ENCODE measurements at places on chromosomes 4 and X.

- no peak for DNase-seq
Observed at GRCh38 chr4:86220121-86220520, 139.7 kb downstream of the MAPK10 start.

DNA sequence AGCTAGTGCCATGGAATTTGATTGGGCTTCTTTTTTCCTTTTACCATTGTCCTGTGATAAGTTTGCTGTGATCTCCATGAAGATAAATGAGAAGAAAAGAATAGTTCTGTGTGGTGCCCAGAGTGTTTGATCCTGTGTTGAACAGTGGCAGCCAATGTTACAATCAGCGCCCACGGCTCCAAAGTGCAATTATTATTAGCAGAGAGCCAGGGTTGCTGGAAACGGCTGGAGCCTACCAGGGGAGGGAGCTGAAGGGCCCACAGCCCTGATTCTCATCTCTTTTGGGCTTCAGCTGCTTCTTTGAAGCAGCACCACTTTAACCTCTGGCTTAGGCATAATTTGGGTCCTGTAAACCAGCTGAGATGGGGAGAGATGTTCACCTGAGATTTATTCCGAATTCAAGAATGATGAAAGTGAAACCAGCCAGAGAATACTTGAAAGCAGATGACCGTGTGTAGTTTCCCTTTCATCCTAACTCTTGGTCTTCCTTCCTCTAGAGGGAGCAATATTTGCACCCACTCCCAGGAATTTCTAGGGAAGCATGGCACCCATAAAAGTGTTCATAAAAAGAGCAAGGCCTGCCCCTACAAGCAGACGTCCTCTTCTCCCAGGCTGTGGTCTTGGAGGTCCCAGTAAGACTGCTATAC lies 298.3 kb downstream of the EVC2 start:
- DNase-seq, result no peak

- no peak for DNase-seq
Observed at GRCh38 chr4:168386002-168386401, 67.5 kb upstream of the DDX60 start.

DNA sequence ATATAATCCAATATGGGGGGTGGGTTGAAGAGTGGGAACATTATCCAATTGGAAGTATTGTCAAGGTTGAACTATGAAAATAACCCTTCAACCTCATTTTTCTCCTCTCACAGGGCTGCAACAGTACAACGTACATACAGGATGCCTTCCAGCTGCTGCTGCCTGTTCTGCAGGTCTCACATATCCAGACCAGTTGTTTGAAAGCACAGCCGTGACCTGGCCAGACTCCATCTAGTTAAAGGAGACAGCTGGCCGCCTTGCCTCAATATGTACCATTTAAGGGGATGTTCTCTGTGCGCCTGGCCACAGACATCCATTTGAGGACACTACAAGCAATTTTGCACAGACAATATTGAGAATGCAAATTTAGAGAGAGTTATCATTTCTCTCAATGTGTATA lies 75.7 kb downstream of the FAM114A1 start:
- no peak for DNase-seq

DNA sequence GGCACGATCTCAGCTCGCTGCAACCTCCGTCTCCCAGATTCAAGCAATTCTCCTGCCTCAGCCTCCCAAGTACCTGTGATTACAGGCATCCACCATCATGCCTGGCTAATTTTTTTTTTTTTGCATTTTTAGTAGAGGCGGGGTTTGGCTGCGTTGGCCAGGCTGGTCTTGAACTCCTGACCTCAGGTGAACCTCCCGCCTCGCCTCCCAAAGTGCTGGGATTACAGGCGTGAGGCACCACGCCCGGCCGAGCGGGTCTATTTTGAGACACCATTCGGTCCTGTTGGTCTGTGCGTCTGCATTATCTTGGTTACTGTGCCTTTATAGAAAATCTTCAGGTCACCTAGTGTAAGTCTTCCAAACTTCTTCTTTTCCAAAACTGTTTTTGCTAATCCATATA lies 21.7 kb upstream of the RGS12 start:
- no peak for DNase-seq

GRCh38 chr4:123674762-123675465 lies 278.3 kb downstream of the SPRY1 start:
- no peak for DNase-seq

DNA sequence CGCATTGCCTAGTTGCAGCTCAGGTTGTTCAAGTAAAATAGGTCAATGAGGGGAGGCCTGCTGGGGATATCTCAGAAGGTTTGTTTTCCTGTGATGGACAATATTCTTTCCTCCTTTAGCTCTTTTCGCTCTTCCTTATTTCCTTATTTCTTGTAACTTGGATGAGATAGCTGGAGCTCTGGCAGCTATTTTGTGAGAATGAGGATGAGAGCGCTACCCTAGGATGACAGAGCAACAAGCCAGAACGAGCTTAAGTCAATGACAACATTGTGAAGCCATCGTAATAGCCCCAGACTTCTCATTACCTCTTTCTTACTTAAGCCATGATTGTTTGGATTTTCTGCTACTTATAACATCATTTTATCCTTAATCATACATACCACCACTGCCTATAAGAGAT lies 124.3 kb upstream of the GATB start:
- no peak for DNase-seq

- DNase-seq, result no peak
Observed at GRCh38 chrX:26631385-26631784, 415.4 kb downstream of the MAGEB5 start.

DNA sequence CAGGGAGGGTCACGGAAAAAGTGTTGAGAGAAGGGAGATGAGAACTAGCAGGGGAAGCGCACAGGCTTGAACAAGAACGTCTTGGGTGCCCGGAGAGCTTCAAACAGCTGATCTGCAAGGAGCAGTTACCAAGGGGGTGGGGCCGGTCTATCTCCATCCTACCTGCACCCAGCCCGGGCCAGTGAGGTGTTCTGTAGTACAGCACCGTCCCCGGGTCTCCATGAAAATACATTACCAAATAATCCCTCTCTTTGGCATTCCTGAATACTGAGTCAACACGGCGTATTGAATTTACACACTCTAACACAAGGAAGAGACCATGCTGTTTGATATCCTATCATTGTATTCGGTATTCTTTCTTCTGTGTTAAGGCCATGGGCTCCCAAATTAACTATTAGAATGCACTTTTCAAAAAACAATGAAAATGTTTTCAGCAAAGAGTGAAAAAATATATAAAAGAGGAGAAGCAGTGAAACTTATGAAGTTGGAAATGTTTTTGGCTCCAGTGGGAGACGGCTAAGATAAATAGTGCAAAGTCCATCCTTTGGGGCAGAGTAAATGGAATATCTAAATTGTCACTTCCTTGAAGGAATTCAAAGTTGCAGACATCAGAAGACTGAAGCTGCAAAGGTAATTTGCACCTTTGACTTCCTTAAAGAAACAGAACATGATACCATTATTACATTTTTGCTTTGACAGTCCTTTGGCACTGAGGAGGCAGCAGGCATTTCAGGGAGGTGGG lies 90.3 kb downstream of the DHRSX start:
- no peak for DNase-seq

- no peak for DNase-seq
Observed at GRCh38 chrX:143854006-143854405, 29.9 kb upstream of the UBE2NL start.

DNA sequence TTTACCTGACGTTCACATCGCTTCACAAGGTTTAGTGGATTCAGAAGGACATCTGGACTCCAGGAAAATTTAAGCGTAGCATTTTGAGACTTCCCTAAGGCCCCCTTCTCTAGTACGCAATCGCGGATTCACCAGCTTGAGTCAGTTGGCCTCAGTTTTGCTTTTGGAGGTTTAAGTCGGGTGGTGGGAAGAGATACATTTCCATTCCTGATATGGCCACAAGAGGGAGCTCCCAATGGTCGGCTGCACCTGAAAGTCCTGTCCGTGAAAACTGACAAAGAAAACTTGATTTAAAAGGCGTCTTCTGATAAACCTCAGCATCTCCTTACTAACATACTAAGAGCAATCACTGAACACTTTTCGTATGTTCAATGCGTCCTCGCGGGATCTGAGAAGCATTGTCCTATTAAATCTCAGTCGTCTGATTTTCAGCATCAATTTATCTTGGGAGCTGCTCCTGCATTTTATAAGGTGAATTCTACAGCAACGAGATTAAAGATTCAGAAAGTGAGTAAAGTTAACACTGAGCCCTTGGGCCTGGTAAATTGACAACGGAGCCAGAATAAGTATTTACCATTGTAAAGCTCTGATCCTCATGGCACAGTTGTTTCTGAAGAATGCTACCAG lies 50.6 kb downstream of the LGI2 start:
- no peak for DNase-seq

GRCh38 chr4:35725131-35725530 lies 519.2 kb downstream of the ARAP2 start:
- DNase-seq, result no peak

- no peak for DNase-seq
Observed at GRCh38 chrX:134721766-134722532, 63.7 kb upstream of the PLAC1 start.

DNA sequence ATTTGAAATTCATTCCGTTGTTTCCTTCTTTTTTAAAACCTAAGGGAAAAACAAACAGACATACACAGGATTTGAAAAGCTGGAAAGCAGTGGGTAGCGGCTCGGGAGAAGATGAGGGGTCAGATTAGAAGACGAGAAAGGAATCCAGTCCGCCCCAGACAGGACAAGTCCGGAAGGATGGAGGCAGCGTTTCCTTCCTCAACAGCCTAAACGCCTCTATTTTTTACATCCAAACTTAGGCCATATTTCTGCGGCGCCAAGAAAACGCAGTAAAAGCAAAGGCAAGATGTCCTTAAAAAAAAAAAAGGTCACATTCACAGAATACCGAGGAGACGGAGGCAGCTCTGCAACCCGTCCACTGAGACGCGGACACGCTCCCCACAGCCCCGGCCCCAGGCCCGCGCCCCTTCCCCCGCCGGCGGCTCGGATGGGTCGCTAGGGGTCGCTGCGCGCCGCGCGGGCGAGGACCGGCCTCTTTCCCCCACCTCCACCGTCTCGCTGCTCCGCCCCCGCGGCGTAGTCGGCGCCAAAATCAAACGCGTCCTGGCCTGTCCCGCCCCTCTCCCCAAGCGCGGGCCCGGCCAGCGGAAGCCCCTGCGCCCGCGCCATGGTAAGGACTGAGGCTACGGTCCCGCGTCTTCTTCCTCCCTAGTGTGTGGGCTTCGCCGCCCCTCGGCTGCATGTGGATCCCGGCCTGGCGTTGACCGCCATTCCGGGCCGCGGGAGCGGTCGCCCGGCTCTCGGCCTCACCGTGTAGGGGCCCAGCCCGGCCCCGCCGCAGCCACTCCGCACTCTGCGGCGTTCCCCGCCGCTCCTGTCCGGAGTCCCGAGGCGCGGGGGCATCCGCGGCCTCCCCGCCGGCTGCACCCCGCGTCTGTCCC lies at the start of gene MND1:
Gene MND1, plus strand, starts transcription at position 558 of the 881 bp plus-strand sequence. Its CDS starts 50 bp downstream, at position 608.
- peak; percentile 80 for DNase-seq

DNA sequence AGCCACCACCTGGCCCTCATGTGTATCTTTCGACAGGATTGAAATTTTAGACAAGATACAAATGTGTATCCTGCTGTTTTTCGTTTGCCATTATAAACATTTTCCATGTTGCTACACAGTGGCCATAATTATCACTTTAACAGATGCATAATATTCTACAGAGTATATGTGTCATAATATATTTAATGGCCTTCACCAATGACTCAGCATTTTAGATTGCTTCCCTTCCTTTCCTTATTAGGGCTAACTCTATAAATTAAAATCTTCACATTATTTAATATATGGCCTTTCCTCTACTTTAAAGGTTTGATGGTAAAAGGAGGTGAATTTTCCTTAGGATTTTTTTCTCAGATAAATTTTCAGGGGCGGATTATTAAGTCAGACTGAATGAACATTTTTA lies 97.4 kb downstream of the HS6ST2 start:
- DNase-seq, result no peak

GRCh38 chr4:181855307-181855706 lies 387.9 kb upstream of the TENM3 start:
- no peak for DNase-seq

GRCh38 chr4:97309121-97309520 lies 834.2 kb downstream of the STPG2 start:
- no peak for DNase-seq

GRCh38 chr4:75037252-75037651 lies 104.3 kb downstream of the PARM1 start:
- DNase-seq, result no peak

DNA sequence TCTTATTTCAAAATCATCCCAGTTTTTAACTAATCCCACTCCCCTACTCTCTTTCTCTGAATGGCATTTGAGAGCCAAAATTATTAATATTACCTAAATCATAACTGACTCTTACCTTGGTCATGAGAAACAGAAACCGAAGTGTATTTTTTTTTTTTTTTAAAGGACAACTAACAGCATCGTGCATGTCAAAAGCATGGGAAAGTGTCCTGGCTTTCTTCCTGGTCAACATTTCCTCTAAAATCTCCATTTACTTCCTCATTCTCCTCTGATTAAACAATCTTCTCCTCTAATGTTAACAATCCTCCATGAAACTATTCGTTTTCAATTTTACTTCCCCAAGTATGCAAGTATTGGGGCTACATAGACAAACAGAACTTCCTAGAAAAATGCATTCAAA lies 2.1 kb upstream of the STS start:
- no peak for DNase-seq

DNA sequence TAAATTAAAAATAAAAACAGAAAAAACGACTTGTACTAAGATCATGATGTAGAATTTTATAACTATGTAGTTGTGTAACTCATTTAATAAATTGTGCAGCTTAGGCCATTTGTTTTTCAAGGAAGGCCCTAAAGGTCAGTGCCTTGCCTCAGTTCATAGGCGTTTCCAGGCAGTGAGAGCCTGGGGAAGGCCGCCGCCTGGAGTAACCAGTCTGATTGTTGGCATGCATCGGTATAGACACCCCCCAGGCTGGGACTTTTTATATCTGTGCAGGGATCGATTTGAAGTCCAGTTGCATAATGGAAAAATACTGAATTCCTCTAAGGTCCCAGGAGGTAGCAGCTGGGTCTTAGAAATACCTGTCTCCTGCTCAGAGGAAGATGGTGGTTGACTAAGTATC lies 77.2 kb downstream of the TMEM131L start:
- DNase-seq, result no peak

DNA sequence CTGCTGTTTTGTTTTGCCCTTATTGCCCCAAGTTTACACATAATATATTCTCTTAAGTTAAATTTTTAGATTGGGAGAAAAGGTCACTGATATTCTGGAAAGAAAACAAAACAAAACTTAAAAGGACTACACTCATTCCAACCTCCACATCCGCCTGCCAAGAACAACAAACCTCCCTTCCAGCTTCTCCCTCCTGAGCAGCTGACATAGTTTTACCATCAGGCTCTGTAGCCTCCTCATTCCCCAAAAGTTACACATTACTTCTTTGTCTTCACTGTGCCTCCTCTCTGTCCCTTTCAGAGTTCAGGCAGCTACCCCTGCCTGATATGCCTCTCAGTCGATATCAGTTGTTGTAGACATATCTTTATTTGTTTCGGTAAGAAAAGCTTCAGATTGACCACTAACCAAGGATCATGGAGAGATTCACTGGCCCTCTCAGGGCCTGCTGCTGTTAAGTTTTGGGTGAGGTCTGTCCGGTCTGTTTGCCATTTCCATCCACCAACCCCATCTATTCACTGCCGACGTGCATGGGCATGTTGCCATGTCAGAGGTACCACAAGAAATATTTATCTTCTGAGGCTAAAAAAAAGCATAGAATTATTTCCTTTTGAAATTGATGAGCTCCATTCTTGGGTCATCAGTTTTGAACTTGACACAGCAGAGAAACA lies 164.1 kb downstream of the GASK1B start:
- no peak for DNase-seq

GRCh38 chrX:20623448-20623847 lies 356.7 kb upstream of the RPS6KA3 start:
- DNase-seq, result no peak

- no peak for DNase-seq
Observed at GRCh38 chrX:22686138-22686541, 313.6 kb upstream of the DDX53 start.

GRCh38 chr4:87330761-87331160 lies 8.1 kb upstream of the HSD17B13 start:
- no peak for DNase-seq

Measured in stimulated activated CD8-positive, alpha-beta memory T cell treated with anti-CD3 and anti-CD28 coated beads, Interleukin-12 subunit alpha, Interleukin-12 subunit beta, amount 100 ng/mL, for 4 hours (primary cell).